Upper lobe of left lung (tissue), 6 donors: ENCODE measurements at places on chromosomes 4 and X. TPM values are rescaled to one million over a fixed set of nuclear protein-coding genes. Genes with fewer than 3 reads are reported as not detected.

Gene NPFFR2
- total RNA-seq, result not detected

Gene CT55
- total RNA-seq, result not detected

Gene XAGE1A
- 2.1 TPM for total RNA-seq

Gene SYNPO2
- total RNA-seq, result 56.3 TPM

Gene PPP1R2C
- total RNA-seq, result not detected

Gene ARSH
- total RNA-seq, result not detected

Gene KIF4A
- total RNA-seq, result 0.31 TPM

Gene CD99
- 300 TPM for total RNA-seq

Gene PCDH18
- total RNA-seq, result 4.2 TPM

Gene SUPT20HL1
- not detected for total RNA-seq

Gene GAB3
- total RNA-seq, result 16.0 TPM

Gene EREG
- total RNA-seq, result 1.1 TPM

Gene DRP2
- not detected for total RNA-seq

Gene RXFP1
- 5.5 TPM for total RNA-seq

Gene DSPP
- not detected for total RNA-seq

Gene NDST3
- 0.11 TPM for total RNA-seq

Gene PABPC5
- total RNA-seq, result 0.89 TPM

Gene EDA
- total RNA-seq, result 16.8 TPM

Gene PNMA6F
- total RNA-seq, result not detected

Gene CCDC110
- total RNA-seq, result 0.79 TPM
